Esophagus mucosa (tissue), 1 donor: ENCODE measurements at places on chromosomes 2 and 18.

DNA sequence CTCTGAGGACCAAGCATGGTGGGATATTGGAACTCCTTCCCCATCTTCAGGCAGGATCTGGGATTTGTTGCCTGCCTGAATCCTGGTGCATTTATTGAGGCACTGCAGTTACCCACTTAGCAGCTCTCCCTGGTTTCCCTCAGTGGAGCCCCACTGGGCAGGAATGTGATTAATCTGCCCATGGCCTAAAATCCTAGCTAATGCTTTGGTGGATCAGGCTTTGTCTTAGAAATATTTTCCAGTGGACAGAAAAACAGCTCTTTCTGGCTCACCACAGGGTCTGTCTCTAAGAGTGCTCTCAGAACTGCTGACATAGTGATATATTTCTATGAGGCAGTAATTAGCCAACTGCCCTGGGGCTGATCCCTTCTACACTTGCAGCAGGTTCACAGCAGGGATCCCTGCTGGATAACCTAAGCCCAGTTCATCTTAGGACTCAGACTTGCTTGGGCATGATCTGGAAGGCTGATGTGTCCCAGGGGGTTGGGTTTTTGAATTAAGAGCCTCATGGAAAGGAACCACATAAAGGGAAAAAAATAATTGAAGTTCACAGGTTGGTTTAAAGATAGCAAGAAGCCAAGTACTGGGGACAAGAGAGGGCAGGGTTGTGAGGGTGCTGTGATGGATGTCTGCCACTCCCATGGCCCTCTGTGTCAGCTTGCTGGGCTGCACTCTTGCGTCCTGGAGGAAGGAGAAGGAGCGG, 44.3 kb upstream of the ZDBF2 start:
- ATAC-seq = peak; percentile 96

DNA sequence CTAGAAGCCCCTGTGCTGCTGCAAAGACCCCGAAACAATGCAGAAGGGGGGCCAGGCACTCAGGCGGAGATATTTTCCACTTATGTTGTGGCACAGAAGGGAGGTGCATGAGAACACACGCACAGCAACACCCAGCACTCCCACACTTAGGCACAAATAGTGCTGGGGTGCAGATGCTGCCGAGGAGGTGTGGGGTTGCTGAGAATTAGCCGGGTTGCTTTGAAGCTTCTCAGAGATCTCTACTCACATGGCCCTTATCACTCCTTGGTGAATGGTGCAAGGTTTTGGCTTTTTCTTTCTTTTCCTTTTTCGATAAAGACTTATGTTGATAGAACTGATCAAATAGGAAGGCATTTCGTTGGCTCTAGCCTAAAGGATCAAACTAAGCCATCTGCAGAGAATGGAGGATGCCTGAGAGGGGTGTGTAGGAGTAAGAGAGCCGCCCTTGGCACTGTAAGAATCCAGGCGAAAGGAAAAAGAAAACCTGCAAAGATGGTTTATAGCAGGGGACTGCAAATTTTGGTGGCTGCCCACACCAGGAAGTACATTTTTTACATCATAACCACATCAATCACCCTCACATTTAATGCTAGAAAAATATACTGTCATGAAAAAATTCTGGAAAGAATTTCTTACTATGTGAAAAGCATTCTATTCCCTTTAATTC, 27.9 kb upstream of the FHL2 start:
- no peak for ATAC-seq

- no peak for ATAC-seq
Observed at GRCh38 chr18:70377317-70377799, 88.5 kb downstream of the SOCS6 start.

DNA sequence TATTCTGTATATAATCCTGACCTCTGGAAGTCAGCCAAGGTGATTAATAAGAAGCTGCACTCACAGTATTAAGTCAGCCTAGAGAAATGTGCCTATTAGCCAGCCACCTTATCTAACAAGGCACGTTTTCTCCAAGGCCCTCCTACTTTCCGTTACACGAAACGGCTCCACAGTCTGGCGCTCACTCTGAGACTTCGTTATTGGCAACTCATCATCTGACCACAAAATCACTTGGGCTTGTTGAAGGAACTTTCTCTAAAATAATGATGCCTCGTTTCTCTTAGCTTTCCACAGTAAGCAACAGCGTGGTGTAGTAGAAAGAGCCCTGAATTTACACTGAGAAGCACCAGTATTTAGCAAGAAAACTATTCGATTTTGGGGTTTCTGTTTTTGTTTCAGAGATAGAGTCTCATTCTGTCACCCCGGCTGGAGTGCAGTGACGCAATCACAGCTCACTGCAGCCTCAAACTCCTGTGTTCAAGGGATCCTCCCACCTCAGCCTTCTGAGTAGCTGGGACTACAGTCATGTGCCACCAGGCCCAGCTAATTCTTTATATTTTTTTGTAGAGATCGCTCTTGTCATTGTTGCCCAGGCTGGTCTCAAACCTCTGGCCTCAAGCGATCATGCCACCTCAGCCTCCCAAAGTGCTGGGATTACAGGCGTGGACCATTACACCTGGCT, 53.6 kb upstream of the SLC14A1 start:
- ATAC-seq = no peak

- ATAC-seq = no peak
Observed at GRCh38 chr2:211881449-211881848, 657.2 kb downstream of the ERBB4 start.

DNA sequence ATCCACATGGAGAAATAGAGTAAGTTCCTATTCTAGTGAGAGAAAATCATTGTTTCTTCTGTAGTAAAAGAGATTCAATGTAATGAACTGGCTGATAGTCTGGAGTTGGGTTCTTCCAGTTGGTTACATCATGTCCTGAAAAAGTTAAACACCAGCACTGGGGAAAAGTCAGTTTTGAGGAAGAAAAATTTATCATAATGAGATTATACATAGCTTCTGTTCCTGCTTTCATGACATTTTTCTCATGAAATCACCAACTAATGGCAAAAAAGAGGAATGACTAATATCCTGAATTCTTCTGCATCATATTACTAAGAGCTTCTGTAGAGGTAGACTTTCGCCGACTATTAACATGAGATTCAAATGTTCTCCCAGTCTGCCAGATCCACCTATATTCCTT, 69.2 kb upstream of the SLC9A2 start:
- ATAC-seq = no peak

- peak; percentile 67 for ATAC-seq
Observed at GRCh38 chr2:106566050-106566449, 78.9 kb downstream of the CD8B2 start.

GRCh38 chr18:35010993-35011392, 30.2 kb upstream of the MAPRE2 start:
- ATAC-seq = no peak

- no peak for ATAC-seq
Observed at GRCh38 chr2:241615522-241616052, 21.4 kb downstream of the THAP4 start.

DNA sequence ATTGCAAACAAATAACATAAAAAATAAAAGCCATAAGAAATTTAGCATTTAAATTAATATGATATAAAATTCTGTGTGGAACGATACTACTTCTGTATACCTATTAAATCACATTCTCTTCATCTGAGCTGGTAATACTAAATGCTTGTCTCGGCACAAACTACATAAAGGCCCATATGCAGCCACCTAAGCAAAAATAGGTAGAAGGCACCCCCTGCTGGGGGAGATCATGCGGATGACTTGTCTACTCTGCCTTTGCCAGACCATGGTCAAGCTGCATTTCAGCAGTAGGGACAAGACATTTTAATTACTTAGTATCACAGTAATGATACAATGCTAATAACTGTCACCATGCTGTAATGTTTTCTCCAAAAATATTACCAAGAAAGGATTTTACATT, 108.0 kb downstream of the CDH19 start:
- no peak for ATAC-seq

DNA sequence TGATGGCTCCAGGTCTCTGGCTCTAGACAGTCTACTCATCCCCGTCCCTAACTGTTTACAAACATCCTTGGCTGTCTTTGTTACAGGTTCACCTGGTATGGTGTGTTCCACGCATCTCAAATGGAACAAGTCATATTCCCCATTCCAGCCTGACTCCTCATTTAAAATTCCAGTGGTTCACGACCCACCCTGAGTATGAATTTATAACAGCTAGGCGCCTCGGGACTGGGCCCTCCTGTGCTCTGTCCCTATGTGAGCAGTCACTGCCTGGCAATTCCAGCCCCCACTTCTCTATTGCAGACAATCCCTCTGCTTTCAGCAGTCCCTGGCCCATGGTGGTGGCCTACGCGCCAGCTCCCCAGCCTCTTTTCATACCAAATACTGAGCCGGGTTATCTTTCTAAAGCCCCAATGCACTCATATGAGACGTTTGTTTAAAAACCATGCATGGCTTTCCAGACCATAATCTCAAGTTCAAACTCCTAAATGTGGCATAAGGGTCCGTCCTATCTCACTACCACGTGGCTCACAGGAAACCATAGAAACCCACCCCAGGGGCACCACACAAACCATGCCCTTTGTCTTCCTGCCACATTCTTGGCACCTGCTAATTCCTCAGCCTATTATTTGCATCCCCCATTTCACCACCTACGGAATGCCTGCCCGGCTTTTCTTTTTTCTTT, 1.6 kb downstream of the SERPINB8 start:
- no peak for ATAC-seq

- ATAC-seq = no peak
Observed at GRCh38 chr2:165655661-165656060, 138.4 kb downstream of the GALNT3 start.

GRCh38 chr2:28768952-28769351, 17.3 kb downstream of the PPP1CB start:
- no peak for ATAC-seq

GRCh38 chr2:177598326-177599138, 206.0 kb downstream of the AGPS start:
- ATAC-seq = no peak

- no peak for ATAC-seq
Observed at GRCh38 chr2:237653776-237654558, 26.6 kb downstream of the LRRFIP1 start.

- ATAC-seq = no peak
Observed at GRCh38 chr18:48514786-48515185, 24.0 kb upstream of the CTIF start.

GRCh38 chr2:235551965-235552364, 58.1 kb downstream of the AGAP1 start:
- peak; percentile 68 for ATAC-seq

DNA sequence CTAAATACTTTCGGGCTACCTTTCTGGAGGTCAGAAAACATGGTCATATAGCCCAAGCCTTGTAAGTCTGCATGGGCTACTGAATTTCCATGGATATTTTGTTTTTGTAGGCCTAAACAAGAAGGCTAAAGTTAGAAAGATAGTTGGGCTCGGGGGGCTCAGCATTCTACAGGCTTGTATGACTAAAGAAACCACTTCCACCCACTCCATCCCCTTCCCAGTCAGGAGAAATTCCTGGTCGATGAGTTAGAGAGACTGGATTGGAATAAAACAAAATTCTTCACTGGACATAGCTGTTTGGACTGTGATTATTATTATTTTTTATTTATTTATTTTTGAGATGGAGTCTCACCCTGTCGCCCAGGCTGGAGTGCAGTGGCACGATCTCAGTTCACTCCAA, 539.4 kb upstream of the TNP1 start:
- no peak for ATAC-seq

- ATAC-seq = no peak
Observed at GRCh38 chr2:231177156-231178025, 21.0 kb upstream of the ARMC9 start.

- ATAC-seq = no peak
Observed at GRCh38 chr18:77220726-77221125, 28.9 kb upstream of the GALR1 start.

DNA sequence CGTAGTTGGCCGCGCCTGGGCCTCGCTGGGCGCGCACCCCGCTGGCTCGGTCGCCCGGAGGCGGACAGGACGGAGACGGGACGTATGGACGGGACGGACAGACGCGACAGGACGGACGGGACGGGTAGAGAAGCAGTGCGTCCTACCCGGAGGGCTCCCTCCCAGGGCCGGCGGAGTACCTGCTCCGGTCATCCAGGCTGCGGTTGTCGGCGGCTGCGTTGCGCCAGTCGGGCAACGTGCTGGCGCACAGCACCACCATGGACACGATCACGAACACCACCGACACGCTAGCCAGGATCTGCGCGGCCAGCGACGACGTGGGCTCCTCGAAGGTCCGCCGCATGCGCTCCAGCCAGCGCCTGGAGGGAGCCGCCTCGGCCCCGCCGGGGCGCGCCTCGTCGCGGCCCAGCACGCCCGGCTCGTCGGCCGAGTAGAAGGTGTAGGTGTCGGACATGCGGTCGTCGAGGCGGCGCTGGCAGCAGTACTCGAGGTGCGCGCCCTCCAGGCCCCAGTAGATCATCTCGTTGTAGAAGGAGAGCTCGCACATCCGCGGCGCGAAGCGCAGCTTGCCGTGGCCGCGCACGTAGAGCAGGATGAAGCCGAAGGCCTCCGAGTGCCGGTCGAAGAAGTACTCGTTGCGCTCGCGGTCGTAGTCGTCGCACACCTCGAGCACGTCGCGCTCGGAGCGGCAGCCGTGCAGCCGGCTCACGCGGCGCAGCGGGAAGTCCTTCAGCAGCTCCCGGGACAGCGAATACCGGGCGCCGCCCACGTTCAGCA, 903 bp downstream of the KCNG3 start:
- ATAC-seq = no peak

GRCh38 chr18:59719544-59720181, 22.4 kb upstream of the CCBE1 start:
- ATAC-seq = no peak

DNA sequence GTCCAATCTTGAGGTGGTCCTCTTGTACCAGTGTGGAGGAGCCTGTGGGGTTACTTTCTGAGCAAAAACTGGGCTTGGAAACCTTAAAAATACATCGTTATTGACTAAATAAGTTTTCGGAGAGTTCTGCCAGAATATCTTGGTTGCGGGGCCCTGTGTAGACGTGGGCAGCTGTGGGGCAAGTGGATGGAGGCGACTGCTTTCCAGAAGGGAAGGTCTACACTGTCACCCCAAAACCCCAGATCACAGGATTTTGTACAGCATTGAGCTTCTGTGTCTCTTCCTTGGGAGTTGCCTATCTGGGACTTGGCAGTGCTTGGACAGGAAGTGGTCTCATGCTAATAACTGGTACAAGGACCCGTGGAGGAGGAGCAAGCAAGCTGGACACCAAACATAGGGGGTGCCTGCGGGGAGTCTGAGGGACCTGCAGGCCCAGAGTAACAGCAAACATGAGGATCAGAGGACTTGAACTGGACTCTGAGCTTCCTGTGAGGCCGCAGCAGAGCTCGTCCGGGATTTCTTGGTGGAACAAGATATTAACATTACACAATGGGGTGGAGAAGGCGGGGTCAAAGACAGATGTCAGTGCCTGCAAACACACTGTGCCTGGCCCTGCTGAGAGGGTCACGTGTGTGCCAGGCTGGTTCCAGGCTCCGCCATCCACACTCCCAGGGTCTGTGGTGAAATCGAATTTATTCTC, 48.0 kb upstream of the CTLA4 start:
- ATAC-seq = no peak

- ATAC-seq = no peak
Observed at GRCh38 chr18:57431002-57431382, 4.2 kb upstream of the ONECUT2 start.
